SHP77 treated with DMSO at 0.1 percent for 48 hours (cell line): ENCODE measurements at places on chromosomes 2 and 18.

DNA sequence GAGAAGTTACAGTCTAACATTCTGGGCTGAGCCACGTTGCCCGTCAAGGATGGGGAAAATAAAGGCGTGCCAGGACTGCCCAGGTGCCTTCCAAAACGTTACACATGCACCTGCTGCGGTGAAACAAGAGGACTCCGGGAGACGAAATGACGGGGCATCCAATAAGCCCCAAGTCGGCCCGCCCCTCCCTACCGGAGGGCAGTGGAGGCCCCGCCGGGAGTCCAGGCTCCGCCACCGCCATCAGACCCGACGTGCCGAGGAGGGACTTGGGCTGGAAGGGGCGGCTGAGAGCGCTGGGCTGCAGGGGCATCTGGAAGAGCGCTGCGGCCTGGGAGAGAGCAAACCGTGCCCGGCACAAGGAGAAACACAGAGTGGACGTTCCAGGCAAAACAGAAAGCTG, 112.5 kb upstream of the GPC1 start:
- DNase-seq: no peak

DNA sequence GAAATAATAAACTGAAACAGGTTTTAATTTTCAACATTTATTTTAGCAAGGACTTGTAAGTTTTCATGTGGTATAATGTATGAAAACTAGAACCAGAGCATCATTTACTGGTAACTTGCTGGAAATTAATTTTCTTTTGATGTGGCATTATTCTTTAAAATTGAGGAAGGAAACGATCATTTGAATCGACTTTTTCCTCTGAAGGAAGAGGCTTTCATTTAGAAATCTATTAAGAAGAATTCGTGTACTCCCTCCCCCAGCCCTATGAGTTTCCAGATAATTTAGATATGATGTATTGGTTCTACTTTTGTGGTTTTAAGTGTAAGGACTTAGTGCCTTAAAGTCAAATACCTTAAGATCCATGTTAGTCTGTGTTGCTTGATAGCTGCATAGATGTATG, 2.5 kb downstream of the BABAM2 start:
- no peak for DNase-seq

GRCh38 chr18:11726556-11726955, 37.5 kb downstream of the GNAL start:
- DNase-seq: no peak

- no peak for DNase-seq
Measured at GRCh38 chr18:44594799-44595467, 85.8 kb upstream of the SETBP1 start.

GRCh38 chr2:84278386-84278785, 180.7 kb downstream of the SUCLG1 start:
- no peak for DNase-seq

DNA sequence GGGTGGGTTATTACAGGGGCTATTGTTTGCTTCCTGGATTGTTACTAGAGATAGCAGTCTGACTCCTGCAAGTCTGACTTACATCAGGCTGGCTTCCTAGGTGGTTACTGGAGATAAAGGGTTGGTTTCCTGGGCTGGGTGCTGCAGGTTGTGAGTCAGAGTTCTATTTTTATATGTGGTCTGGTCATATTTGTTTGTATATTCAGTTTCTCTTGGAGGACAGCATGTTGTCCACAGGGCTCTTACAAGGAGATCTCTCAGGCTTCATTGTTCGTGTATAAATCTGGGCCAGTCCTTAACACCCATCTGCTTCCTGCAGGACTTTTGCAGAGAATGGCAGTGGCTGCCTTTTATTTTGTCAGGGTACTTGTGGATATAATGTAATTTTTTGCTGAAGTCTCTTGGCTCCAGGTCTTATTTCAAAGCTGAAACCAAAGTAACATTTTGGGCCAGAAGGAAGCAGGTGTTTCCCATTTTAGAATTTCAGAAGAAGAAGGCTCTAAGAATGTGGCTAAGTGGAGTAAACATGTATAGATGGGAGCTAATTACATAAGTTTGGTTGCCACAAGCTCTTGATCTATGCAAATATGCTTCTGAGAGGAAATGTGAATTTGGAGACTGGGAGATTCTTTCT, 65.9 kb upstream of the SLC16A14 start:
- no peak for DNase-seq

DNA sequence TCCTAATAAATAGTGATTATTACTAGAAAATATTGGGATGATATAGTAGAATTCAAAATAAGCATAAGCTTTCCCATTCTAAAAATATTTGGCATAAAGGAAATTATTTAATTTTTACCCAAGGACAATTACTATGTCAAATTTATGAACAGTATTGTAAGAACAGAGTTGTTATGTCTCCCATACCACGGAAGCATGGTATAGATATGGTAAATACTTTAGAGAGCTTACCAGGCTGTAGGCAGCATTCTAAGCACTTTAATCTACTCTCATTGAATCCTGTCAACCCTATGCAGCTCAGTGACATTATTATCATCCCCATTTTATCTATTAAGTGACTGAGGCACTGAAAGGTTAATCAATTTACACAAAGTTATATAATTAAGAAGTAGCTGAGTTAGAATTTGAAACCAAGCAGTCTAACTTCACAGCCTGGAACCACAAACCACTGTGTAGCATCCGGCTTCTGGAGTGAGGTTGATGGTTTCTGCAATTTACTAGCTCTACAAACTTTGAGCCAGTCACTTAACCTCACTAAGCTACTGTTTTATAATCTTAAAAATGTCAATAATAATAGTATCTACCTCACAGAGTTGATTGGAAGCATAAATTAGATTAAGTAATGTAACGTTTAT, 323.7 kb downstream of the ARHGAP15 start:
- DNase-seq: no peak

- DNase-seq: no peak
Measured at GRCh38 chr2:149017116-149017985, 21.1 kb upstream of the LYPD6B start.

GRCh38 chr2:236161531-236161930, 6.7 kb downstream of the GBX2 start:
- no peak for DNase-seq

DNA sequence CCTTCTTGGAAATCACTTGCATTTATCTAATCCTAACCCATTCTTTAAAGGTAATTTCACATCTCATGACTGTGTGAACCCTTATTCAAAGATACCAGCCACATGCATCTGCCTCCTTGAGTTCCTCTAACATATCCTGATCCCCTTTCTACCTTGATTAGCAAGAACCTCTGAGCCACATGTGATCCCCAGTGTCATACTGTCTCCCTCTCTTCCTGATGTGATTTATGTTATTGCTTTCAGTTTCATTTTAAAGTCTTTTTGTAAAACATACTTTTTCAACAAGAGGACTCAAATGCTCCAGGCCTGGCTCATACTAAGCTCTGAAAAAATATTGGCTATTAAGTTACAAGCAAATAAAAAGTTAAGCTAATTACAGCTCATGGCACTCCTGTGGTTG, 470.1 kb downstream of the DLGAP1 start:
- no peak for DNase-seq

DNA sequence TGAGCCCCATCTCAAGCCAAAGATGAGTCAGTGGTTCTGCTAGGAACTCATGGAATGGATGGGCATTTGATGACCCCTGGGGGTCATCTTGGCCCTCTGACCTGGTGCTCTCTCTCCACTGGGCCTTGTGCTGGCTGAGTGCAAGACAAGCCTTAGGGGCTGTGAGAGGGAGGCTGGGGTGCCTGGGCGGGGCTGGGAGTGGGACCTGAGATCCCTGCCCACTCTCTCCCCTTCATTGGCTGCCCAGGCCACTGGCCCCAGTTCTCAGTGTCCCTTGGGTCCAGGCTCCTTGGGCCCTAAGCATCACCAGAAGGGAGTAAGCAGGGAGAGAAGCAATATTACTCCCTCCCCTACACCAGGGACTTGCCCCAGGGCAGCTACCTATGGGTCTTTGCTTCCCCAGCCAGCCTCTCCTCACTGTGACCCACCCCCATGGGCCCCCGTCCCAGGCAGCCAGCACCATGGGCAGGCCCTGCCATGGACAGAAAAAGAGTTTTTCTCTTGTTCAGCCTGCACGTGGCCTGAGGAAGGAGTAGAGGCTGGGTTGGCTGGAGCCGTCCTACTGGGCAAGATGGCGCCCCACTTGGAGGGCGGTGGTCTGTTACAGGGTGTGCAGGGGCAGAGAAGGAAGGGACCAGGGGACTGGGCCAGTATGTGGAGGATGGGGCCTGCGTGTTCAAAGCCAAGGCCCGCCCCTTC, 33.6 kb downstream of the ATOH8 start:
- DNase-seq: no peak

- no peak for DNase-seq
Measured at GRCh38 chr18:9240270-9240669, 94.3 kb upstream of the TWSG1 start.

- peak; percentile 9 for DNase-seq
Measured at GRCh38 chr2:98899041-98899702, 36.9 kb downstream of the CRACDL start.

GRCh38 chr2:24404491-24404921, 44.2 kb upstream of the ITSN2 start:
- no peak for DNase-seq

GRCh38 chr2:159462201-159462785, 154.1 kb downstream of the BAZ2B start:
- DNase-seq: no peak

- no peak for DNase-seq
Measured at GRCh38 chr2:147469471-147469870, 375.4 kb upstream of the ACVR2A start.

GRCh38 chr18:1539276-1539675, 634.6 kb downstream of the ADCYAP1 start:
- no peak for DNase-seq

- no peak for DNase-seq
Measured at GRCh38 chr2:112483042-112483473, 1.1 kb downstream of the TTL start.

- no peak for DNase-seq
Measured at GRCh38 chr2:39218391-39218790, 25.4 kb downstream of the CDKL4 start.

GRCh38 chr2:62207491-62207890, 11.6 kb downstream of the B3GNT2 start:
- DNase-seq: no peak

GRCh38 chr18:74290794-74291471, 830 bp downstream of the CYB5A start:
- DNase-seq: no peak

- DNase-seq: no peak
Measured at GRCh38 chr2:168981651-168982050, 49.5 kb downstream of the ABCB11 start.

DNA sequence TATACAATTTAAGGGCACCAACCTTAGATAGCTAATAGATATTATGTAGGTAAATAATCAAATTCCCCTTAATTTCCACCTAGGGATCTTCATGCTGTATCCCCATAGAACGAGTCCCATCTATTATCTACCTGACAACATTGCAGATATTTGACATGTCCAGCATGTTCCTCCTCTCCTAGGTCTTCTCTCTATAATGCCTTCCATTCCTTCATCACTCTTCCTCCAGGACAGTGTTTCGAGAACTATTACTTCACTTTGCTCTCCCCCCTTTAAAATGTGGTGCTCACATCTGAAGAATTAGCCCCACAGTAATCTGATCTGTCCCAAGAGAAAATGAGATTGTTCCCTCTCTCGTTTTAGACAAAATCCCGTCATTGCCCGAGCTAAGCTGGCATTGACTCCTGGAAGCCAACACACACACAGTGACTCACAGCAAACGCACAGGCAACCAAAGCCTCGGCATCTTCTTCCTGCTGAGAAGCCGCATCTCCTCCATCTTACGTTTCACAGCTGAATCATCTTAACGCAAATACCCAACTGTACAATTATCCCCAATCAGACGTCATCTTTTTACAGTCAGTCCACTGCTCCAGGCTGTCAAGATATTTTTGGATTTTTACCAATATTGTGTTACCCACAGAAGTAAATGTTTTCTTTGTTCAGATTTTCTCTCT, 162.9 kb upstream of the AGAP1 start:
- DNase-seq: no peak

GRCh38 chr2:62309465-62310091, 113.7 kb downstream of the B3GNT2 start:
- DNase-seq: no peak

DNA sequence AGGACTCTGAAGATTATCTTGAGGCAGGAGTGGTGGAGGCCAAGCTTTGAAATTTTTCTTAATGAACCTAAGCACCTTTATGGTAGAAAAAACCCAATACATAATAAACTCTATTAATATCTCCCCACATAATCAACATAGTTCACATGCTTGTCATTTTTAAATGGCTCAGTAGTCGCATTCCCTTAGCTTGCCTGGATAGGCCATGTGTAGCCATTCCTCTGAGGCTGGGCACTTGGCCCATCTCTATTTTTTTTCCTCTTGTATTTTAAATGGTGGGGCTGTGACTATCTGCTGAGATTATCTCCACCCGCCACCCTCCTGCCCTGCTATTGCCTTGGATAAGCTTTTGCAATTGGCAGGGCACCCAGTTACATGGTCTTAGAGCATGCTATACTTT, 143.1 kb downstream of the FHOD3 start:
- no peak for DNase-seq

DNA sequence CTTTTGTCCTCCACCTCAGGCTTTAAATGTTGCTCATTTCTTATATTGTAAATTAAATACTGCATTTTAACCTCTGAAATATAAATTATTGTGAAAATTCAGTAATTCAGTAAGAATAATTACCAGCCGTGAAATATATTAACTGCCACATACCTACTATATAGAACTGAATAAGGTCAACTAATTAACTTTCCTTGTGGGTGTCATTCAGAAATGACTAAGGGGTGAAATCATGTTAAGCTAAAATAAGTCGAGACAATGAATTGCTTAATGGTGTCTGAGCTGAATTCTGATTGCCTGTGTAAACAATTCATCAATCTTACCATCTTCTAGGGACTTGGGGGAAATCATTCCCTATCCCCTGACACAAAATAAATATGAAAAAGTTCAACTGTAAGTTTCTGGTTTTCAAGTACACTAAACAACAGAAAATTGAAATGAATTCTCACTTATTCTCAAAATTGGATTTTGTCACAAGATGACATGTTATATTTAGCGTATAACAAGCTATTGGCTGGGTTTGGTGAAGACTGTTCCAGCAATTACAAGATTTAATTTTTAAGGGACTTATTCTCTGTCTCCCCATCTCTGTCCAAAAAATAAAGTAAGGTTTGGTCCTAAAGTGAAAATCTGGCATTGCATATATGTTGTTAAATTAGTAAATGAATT, 255.1 kb downstream of the METTL4 start:
- DNase-seq: no peak

- no peak for DNase-seq
Measured at GRCh38 chr2:122955776-122956175, 1069.3 kb upstream of the CNTNAP5 start.

DNA sequence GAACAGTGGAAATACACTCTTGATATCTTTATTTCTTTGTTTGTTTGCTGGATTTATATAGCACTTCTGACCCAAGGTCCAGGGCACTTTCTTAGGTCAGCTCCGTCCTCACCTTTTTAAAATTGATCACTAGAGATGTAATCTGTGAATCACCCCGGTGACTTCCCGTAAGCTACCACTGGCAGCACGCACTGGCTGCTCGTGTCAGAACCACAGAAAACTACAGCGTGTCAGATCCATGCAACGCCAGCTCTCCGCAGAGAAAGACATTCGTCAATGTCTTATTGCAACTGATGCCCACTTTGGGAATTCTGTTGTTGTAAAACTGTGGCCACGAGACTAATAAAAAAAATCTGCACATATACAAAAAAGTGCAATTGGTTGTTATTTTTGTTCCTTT, 779.4 kb upstream of the ZEB2 start:
- DNase-seq: no peak
